ENCODE measurements at places on chromosomes 1 and 21. TPM values are rescaled to one million over a fixed set of nuclear protein-coding genes. Genes with fewer than 3 reads are reported as not detected.

DNA sequence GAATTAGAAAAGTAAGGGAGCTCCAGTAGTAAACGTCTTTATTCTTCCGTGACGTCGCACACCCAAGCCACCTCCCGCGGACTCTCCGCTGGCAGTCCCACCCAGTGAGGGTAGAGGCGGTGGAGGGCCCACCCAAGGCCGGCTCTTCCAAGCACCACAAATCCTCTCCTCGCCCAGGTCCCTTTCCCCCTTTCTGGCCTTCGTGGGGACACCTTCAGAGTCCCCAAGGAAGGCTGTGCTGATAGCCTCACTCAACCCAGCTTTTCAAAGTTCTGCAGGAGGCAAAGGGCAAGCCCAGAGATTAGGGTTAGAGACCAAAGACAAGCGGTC lies 349 bp upstream of the GPN2 start:
- no peaks in the 10 kb centered on the region for H3K27me3 ChIP-seq
- peaks cover 24% of the 10 kb centered on the region for H3K4me1 ChIP-seq
- peak overlapping the region; percentile 93 for H3K27ac ChIP-seq
- no peak for DNase-seq
- H3K36me3 ChIP-seq = peaks cover 41% of the 10 kb centered on the region

- DNase-seq = no peak
- H3K27ac ChIP-seq = no peak overlapping the region
- H3K27me3 ChIP-seq = peaks cover 3% of the 10 kb centered on the region
- H3K4me1 ChIP-seq = peaks cover 23% of the 10 kb centered on the region
Measured at GRCh38 chr1:23013657-23014056, 2.0 kb downstream of the TEX46 start.

The KIF26B gene
- total RNA-seq = 6.1 TPM

DNA sequence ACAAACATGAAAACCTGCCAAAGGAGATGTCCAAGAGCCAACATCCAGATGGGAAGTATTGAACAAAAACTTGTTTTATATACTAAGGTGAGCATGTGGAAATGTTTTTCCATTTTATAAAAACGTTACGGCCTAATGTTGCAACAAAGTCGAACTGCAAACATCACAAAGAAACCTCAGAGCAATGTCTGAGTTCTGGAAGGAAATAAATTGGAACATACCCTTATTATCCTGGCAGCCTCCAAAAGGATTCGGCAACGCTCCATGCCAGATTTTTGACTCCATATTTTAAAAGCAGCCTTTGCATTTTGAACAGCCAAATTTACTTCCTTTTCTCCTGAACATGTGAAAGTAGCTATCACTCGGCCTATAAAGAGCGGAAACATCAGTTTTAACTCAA lies 3.3 kb downstream of the ALDH9A1 start:
- H3K4me1 ChIP-seq = peaks cover 24% of the 10 kb centered on the region
- no peak for DNase-seq
- H3K27me3 ChIP-seq = no peaks in the 10 kb centered on the region
- H3K4me3 ChIP-seq = no peak overlapping the region
- no peak overlapping the region for H3K27ac ChIP-seq
- H3K36me3 ChIP-seq = peaks cover 28% of the 10 kb centered on the region

DNA sequence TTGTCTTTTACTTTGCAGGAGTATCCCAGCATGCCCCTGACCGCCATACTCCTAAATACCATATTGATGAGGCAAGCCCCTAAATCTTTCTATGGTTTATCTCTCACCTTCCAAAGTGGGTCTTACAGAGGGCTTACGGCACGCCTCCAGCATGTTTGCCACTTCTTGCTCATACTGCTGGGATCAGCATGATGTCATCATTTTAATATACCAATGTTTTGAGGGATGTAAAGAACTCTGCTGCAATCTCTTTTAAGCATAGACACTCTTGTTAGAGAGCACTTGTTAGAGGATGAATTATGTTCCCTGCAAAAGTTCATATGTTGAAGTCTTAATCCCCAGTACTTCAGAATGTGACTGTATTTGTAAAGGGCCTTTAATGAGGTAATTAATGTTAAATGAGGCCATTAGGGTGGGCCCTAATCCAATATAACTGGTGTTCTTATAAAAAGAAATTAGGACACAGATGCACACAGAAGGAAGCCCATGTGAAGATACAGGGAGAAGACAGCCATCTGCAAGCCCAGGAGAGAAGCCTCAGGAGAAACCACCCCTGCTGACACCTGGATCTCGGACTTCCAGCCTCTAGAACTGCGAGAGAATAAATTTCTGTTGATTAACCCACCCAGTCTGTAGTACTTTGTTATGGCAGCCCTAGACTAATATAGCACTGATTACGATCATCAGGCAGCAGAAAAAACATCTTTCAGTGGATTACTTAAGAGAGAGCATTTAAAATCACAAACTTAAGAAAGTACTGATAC lies 16.4 kb upstream of the ABCB10 start:
- no peak for DNase-seq
- no peak overlapping the region for H3K4me3 ChIP-seq
- peaks cover 21% of the 10 kb centered on the region for H3K27me3 ChIP-seq

DNA sequence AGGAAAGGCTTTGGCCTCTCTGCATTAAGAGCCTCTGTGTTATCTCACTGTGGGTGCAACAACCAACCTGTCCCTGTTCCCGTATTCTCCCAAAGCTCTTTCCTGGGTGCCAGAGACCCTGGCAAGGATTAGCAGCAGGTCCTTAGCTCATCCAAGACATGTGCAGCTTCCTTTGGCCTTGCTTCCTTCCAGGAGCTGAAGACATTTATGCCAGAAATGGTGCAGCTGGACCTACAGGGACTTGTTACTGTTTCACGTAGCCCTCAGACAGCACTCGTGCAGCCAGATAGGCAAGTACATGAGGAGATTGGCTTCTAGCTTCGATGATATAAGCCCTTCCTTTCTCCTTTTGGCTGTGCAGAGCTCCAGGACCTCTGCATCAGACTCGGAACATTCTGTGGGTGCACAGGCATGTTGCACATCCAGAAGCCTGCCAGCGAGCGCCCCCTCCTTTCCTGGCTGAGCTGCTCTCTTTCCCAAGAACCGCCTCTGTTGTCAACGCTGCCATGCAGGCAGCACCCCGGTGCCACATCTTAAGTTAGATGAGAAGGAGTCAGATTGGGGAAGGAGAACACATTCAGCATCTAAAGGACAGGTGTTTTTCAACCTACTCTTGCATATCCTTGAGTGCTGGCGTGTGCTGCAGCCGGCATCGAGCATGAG lies 284.5 kb upstream of the PLXNA2 start:
- no peaks in the 10 kb centered on the region for H3K4me1 ChIP-seq
- H3K36me3 ChIP-seq = no peaks in the 10 kb centered on the region
- DNase-seq = no peak
- H3K27me3 ChIP-seq = peaks cover 3% of the 10 kb centered on the region
- H3K4me3 ChIP-seq = no peak overlapping the region
- H3K27ac ChIP-seq = no peak overlapping the region

The FCRL6 gene
- not detected for total RNA-seq

- H3K27me3 ChIP-seq = peaks cover 16% of the 10 kb centered on the region
- H3K4me3 ChIP-seq = peak overlapping the region; percentile 16
- no peak overlapping the region for H3K27ac ChIP-seq
- no peak for DNase-seq
- peaks cover 18% of the 10 kb centered on the region for H3K4me1 ChIP-seq
- H3K36me3 ChIP-seq = no peaks in the 10 kb centered on the region
Measured at GRCh38 chr1:117188816-117189437, 21.8 kb downstream of the VTCN1 start.

The LCE1B gene
- total RNA-seq = not detected

GRCh38 chr1:222813866-222814535 lies 838 bp upstream of the DISP1 start:
- peak overlapping the region; percentile 97 for H3K4me3 ChIP-seq
- no peaks in the 10 kb centered on the region for H3K36me3 ChIP-seq
- H3K4me1 ChIP-seq = peaks cover 48% of the 10 kb centered on the region
- no peaks in the 10 kb centered on the region for H3K27me3 ChIP-seq
- peak; percentile 9 for DNase-seq

The TMEM82 gene
- not detected for total RNA-seq

DNA sequence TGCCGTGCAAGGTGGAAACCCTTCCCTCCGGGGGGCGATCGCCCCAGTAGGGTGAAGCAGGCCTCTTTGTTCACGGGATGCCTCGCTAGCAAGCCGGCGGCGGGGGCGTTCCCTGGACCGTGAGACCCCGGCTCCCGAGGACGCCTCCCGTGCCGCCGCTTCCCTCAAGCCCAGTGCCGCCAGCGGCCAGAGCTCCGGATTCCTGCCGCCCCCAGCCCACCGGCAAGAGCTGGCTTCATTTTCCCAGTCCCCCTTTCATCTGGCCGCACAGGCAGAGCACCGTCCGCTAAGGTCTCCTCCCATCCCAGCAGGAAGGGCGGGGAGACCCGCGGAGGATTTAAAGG lies 16.3 kb downstream of the IER5 start:
- H3K27ac ChIP-seq = peak overlapping the region; percentile 84
- H3K27me3 ChIP-seq = peaks cover 4% of the 10 kb centered on the region
- DNase-seq = no peak
- H3K4me1 ChIP-seq = peaks cover 82% of the 10 kb centered on the region

DNA sequence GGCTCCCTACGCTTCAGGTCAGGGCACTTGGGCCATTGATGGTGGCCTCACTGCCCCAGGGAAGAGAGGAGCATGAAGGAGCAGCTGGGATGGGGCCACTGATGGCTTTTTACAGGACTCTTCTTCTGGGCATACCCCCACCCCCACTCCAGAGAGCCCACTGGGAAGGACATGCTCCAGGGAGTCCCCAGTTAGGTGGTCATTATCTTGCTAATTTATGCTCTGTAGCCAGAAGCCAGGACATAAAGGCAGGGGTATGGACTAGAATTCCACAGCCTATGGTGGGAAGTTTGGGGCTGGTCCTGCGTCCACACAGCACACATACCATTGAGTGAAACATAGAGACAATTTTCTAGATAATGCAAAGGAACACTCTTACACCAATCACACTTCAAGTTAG lies 8.8 kb upstream of the GRIK3 start:
- DNase-seq = no peak
- no peaks in the 10 kb centered on the region for H3K4me1 ChIP-seq
- H3K27me3 ChIP-seq = peaks cover 2% of the 10 kb centered on the region
- no peak overlapping the region for H3K4me3 ChIP-seq
- H3K36me3 ChIP-seq = no peaks in the 10 kb centered on the region

- H3K27ac ChIP-seq = no peak overlapping the region
- H3K4me3 ChIP-seq = no peak overlapping the region
- H3K36me3 ChIP-seq = no peaks in the 10 kb centered on the region
- H3K4me1 ChIP-seq = peaks cover 6% of the 10 kb centered on the region
- peaks cover 13% of the 10 kb centered on the region for H3K27me3 ChIP-seq
Measured at GRCh38 chr1:157360023-157360390, 192.3 kb downstream of the FCRL5 start.

- no peak overlapping the region for H3K4me3 ChIP-seq
- no peak overlapping the region for H3K27ac ChIP-seq
- no peaks in the 10 kb centered on the region for H3K4me1 ChIP-seq
- peaks cover 7% of the 10 kb centered on the region for H3K27me3 ChIP-seq
- H3K36me3 ChIP-seq = no peaks in the 10 kb centered on the region
- DNase-seq = no peak
Measured at GRCh38 chr1:151137789-151138188, 8.6 kb downstream of the SEMA6C start.
